ENCODE measurements at places on chromosomes 16 and 17.
A peak's percentile ranks its signal among the peaks of the same experiment; 100 is the strongest.

- DNase-seq, result peak; percentile 92
These were observed 30.3 kb upstream of the RPH3AL start for GRCh38 chr17:382644-383533.

DNA sequence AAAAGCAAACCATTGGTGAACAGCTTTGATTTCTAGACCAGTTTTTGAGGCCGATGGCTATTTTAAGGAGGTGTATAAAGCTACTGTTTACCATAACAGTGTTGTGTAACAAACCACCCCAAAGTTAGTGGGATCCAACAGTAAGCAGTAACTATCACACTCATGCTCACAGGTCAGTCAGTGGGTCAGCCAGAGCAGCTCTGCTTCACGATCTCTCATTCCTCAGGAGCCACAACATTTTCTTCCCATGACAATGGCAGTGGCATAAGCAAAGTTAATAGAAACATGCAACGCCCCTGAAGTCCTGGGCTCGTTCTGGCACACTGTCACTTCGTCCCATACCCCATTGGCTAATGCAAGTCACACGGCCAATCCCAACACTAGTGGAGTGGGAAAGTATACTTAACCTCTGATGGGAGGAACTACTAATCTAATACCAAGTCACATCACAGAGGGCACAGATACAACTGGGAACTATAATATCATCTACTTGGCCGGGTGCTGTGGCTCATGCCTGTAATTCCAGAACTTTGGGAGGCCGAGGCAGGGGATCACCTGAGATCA is 28.0 kb upstream of the B4GALNT2 start:
- no peak for DNase-seq

GRCh38 chr16:52398021-52398420 is 148.9 kb downstream of the TOX3 start:
- DNase-seq, result no peak

DNA sequence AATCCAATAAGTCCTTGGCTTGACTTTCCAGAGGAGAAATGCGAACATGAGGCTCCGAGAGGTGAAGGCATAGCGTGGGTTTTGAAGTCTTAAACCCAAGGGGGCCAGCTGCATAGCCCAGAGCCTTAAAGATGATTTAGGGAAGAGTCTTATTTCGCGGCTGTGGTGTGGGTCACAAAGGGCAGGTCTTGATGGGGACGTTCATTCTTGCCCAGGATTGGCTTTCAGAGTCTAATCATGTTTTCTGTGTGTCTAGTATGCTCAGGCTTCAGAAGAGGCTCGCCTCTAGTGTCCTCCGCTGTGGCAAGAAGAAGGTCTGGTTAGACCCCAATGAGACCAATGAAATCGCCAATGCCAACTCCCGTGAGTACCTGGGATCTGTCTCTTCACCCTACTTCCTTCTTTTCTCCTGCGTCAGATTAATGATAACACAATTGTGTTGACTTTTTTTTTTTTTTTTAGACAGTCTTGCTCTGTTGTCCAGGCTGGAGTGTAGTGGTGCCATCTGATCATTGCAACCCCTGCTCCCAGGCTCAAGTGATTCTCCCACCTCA is 951 bp downstream of the RPL19 start:
- no peak for DNase-seq

- DNase-seq, result no peak
These were observed 14.2 kb upstream of the RHBDF2 start for GRCh38 chr17:76515274-76515949.

GRCh38 chr16:13923703-13924298 is 3.8 kb downstream of the ERCC4 start:
- DNase-seq, result peak; percentile 66

- DNase-seq, result no peak
These were observed 4.8 kb downstream of the EMP2 start for GRCh38 chr16:10575506-10576130.

DNA sequence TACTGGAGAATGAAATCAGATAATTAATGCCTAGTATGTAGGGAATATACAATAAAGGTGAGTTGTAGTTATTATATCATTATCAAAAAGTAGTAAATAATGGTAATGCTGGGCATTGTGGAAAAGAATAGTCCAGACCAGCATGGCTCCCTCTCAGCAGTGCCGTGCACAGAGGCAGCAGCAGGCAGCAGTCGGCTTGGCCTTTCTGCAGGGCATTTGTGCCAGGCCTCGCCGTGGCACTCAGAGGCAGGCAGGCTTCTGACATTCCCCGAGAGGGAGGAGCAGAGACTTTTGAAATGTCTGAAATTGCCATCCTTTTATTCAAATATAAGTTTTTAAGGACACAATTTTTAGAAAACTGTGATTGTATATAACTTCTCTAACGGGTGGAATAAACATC is 15.0 kb downstream of the KIAA0513 start:
- DNase-seq, result no peak

DNA sequence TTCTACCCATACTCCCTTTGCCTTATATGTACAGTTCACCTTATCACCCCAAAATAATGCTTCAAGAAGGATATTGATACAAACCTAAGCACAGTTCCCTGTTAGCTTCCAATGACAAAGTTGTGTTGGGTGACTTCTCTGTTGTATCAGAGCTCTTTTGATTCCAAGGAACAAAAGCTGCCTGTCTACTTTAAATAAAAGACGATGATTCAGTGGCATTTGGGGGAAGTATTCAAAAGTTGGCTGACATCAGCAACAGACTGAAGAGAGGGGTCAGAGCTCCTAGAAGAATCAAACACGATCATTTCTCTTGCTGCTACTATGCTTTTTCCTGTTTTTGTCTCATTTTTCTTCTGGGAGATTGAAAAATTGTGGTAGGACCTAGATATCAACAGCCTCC is 69.4 kb upstream of the CA10 start:
- DNase-seq, result no peak

DNA sequence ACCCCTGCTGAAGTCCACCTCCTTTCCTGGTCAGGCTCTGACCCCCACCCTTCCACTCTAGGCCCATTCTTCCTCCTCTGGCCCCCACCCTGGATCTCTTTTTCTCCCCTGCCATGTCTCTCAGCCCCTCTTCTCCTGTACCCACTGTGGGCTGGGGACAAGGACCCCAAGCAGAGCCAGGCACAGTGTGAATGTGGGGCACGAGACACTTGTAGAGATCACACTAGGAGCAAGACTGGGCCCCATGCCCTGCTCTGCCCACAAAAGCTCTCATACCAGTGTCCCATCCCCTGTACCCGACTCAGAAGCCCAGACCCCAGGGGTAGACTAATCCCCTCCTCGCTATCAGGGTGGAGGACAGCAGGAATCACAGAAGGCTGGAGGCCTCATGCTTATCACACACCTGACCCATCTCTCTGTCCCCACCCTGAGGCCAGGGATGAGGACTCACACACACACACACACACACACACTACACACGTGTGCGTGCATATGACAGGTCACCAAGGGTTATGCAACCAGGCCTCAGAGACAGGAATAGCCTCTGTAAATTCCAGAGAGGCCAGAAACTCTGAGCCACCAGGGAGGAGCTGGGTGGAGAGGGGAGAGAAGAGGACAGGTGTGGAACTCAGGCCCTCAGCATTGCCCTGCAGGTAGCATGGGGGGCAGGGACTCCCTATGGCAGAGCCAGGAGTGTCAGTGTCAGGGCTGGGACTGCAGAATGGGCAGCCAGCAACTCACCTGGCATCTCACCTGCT is 21.1 kb downstream of the ARHGAP27 start:
- DNase-seq, result no peak

- no peak for DNase-seq
These were observed 3.4 kb downstream of the FAM222B start for GRCh38 chr17:28839221-28839620.

All from GM23338 (cell line).